ENCODE measurements at places on chromosomes 1 and 21.

DNA sequence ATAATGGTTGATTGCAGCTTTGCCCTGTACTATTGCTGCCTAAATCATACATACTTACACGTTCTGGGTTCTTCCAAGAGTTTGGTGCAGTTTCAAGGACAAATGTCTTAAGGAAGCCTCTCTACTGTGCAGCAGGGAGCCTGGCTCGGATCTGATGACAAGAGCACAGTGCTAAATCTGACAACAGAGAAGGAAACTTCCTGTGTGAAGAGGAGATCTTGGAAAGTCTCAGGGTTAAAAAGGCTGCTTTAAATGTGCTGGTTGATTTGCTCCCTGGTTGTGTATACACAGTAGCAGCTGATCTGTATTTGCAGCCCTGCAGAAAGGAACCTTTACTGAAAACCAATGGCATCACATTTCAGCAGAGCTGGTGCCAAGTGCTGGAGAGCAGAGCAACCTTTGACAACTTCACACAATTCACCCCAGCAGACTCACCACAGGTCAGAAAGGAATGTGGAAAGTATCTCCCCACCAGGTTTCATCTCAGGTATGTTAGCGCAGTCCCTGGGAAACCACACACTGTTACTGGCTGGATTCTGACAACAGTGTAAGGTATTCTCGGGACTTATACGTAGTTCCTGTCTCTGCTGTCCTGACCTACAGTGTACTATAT, 355.0 kb upstream of the ESRRG start:
- DNase-seq: no peak

DNA sequence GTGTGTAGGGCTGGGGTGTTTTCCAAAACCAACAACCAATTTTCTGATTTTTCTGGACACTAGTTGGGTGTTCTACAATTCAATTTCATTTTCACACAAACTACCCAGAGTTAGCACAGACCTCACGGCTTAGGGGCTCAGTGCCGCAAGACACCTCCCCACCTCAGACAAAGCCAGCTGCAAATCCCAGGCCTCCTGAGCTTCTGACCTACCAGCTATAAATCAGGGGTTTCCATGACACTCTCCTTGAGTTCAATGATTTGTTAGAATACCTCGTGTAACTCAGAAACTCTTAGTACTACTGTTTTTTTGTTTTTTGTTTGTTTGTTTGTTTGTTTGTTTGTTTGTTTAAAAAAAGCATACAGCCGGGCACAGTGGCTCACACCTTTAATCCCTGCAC, 28.7 kb upstream of the FAM89A start:
- DNase-seq: no peak

GRCh38 chr1:157448636-157449035, 103.7 kb downstream of the FCRL5 start:
- no peak for DNase-seq

GRCh38 chr1:61089741-61090140, 7.4 kb downstream of the NFIA start:
- no peak for DNase-seq

DNA sequence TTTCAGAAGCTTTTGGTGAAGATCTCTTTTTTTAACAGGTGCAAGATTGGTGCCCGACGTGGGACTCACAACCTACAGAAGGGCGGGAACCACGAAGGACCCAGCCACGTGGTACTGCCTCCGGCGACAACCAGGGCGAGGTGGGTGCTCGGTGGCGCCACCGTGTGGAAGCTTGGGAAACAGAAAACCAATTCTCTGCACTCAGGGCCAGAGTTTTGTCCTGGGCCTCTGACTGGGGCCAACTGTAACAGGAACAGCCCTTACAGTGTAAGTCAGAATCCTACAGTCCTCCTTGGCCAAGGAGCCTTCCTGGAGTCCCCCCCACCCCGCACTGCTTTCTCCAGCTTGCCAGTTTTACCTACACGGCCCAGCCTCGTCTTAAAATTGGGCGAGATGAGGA, 11.6 kb upstream of the S100A7A start:
- DNase-seq: no peak

- no peak for DNase-seq
Measured at GRCh38 chr1:51302746-51303145, 27.6 kb downstream of the TTC39A start.

DNA sequence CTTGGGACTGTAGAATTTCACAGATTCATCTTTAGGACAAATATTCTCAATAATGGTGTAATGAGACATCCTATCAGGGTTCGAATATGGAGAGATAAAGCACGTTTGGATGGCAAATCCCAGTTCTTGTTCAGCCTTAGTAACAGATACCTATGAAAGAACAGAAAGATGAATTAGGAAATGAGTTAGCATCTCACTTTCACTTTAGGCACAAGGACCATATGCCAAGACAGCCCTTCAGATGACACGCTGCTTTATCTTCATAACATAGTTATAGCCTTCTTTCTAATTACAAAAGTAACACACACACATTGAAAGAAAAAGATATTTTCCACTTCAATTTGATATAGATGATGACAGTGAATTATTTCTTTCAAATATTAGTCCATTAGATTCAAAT, 173.6 kb downstream of the TGFBR3 start:
- DNase-seq: no peak

GRCh38 chr1:19342062-19342750, 30.1 kb downstream of the SLC66A1 start:
- no peak for DNase-seq

DNA sequence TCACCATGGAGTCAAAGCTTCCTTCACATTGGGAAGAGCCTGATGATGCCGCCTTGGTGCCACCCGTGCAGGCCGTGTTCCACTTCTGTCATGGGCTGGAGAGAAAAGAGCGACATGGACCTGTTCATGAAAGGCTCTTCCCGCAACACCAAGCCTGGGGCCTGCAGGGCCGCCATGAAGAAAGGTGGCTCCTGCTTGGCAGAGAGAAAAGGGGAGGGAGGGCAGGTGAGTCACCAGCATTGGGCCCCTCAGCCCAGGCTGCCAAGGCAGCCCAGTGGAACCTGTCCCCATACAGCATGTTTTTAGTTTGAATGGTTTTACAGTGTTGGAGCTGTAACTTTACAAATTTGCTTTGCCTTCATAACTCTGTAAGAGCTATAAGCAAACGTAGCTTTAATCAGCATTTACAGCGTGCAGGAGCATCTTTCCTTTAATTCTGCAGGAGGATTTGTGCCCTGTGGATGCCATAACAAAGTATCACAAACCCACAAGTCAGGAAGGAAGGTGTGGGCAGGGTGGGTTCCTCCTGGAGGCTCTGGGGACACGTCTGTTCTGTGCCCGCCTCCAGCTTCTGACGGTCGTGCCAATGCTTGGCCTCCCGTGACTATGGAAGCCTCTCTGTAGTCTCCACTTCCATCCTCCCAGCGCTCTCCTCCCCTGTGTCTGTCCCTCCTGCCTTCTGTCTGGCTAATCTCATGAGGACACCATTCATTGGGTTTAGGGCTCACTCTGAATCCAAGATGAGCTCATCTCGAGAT, 49.1 kb downstream of the RIPK4 start:
- DNase-seq: no peak

- DNase-seq: no peak
Measured at GRCh38 chr1:17167041-17167785, 37.7 kb upstream of the PADI1 start.

- DNase-seq: no peak
Measured at GRCh38 chr21:38664841-38665240, 140.9 kb upstream of the ETS2 start.

DNA sequence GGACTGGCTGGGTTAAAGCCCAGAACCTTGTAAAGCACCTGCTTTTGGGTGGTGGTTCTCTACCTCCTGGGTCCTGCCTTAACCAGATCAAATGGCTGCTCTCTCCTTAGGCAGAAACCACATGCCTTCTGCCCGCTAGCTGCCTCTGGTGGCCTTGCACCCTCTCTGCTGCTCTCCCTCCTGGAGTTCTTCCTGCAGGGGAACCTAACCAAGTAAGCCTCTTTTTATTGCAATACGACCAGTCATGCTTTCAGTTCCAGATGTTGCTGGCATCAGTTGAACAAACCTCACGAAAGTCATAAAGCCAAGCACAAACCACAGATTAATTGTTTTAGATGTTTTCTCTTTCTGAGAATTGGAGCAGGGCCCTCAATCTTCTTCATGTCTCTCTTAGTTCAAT, 118.9 kb downstream of the GDAP2 start:
- DNase-seq: no peak

DNA sequence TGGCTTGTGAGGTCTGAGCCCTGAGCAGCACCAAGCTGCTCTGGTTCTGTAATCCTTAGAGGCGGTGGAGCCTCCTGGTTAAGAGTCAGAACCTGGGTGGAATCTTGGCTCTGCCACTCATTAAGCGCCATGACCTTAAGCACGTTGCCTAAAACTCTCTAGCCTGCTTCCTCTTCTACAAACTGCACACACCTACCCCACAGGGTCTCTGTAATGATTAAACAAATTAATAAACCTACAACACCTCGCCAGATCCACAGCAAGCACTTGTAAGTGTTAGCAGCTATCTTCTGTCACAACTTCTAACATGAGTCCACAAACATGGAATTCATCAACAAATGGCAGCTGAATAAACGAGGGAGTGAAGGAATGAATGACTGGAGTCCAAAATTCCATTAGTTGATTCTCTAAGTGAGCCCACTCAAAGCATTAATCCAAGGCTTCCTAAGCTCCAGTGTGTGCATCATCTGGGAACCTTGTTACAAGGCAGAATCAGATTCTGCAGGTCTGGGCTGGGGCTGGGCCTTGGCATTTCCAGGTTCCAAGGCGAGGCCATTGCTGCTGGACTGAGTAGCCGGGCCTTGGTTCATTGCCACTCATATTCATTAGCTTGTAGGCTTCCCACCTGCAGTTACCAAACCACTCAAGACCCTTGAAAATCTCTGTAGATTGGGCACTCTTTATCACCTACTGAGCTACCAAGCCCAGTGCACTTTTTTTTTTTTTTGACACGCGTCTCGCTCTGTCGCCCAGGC, 168.6 kb downstream of the HIVEP3 start:
- no peak for DNase-seq

DNA sequence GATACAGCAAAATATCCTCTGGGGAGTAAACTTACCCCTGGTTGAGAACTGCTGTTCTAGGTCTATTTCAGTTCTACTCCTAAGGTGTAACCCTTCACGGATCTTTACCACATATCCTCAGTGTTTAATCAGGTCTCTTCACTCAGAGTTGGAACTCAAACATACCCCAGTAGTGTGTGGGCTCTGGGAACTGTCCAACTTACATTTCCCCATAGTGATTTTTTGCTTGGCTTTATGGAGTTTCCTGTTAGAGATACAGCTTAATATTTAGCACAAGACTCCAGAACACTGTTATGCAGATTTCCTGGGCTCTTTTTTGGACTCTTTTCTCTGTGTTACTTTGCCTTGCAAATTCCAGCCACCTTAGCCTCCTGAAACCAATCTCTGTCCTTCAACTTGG, 26.7 kb upstream of the LIN9 start:
- no peak for DNase-seq

DNA sequence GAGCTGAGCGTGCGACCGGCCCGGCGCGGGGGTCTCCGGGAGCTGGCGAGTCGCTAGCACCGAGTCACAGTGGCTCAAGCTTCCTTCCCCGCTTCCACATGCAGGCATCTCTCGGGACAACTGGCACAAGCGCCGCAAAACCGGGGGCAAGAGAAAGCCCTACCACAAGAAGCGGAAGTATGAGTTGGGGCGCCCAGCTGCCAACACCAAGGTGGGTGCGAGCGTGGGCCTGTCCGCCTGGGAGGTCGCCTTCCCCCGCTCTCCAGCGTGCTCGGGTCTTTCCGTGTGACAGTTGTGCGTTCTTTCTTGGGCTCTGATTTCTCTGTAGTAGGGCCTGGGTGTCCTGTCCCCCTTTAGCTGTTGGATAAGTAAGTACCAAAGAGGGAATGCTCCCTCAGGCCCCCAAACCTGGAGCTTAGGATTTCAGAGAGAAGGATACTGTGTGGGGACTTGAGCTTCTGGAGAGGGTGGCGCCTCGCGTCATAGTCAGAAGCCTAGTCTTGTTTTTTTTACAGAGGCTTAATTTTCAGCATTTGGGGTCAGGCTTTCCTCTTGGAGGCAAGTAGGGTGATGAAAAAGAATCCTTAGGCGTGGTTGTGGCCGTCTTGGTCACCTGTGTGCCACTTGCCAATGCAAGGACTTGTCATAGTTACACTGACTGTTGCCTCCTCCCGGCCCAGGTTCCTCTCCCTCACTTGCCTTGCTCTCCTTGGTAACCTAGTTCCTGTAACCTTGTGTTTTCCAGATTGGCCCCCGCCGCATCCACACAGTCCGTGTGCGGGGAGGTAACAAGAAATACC, 790 bp downstream of the RPS8 start:
- DNase-seq: no peak

DNA sequence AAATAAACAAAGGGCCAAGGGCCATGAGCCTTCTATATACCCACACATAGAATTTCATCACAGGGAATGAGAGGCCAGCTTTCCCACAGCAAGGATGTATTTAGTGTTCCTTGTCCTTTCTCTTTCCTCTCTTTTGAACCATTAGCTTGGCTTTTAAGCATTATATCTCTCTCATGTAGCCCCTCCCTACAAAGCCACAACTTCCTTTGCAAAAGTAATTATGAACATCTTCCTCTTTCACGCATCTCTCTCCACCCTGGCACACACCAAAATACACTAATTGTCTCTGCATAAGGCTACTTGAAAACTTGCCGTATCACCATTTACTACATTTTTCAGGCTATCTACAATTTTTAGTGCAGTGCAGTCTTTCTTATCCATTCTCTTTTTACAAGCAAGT, 1.9 kb upstream of the AK5 start:
- DNase-seq: no peak

DNA sequence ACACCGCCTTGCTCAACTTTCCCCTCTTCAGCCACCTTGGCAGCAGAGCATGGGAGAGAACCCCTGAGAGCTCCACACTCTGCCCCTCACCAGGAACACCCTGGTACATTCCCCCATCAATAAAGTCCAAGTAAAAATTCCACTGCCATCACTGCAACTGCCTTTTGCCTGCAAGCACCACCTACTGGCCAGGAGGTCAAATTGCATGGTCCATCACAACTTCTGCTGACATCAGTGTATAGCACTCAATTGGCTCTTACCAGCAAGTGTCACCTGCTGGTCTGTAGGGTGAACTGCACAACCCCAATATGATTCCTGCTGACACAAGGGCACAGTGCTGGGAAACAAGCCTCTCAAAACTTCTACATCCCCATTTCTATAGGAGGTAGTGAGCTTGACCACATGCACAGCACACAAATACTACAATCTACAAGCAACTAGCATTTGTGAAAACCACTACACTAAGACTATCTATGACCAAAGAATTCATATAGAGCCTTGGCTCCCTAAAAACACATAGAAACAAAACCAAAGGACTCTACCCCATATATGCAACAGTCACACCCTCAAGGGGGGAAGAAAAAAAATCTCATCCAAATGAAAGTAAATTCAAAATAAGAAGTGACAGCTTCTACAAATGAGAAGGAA, 69.2 kb downstream of the FASLG start:
- no peak for DNase-seq

DNA sequence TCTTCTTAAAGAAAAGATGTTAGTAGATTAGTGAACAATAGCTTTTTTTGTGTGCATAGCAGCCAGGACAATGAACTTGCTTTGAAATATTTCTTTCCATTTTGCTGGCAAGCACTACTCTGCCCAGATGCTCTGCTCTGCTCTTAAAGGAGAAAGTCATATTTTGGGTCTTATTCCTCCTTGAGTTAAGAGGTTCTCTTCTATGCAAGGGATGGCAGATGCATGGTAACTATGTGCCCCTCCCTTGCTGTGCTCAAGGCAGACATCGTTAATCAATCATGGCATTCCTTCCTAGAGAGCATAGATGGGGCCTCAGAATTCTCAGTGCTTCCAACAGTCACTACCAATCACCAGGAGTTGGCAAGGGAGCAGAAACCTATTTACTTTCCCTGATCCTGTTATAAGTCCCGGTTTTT, 27.6 kb downstream of the NIPAL3 start:
- DNase-seq: no peak

GRCh38 chr1:116826818-116827606, 72.8 kb downstream of the CD2 start:
- no peak for DNase-seq

Measured in SIG-M5 (cell line).